ENCODE measurements at places on chromosomes 12 and 14.
A peak's percentile ranks its signal among the peaks of the same experiment; 100 is the strongest.

DNA sequence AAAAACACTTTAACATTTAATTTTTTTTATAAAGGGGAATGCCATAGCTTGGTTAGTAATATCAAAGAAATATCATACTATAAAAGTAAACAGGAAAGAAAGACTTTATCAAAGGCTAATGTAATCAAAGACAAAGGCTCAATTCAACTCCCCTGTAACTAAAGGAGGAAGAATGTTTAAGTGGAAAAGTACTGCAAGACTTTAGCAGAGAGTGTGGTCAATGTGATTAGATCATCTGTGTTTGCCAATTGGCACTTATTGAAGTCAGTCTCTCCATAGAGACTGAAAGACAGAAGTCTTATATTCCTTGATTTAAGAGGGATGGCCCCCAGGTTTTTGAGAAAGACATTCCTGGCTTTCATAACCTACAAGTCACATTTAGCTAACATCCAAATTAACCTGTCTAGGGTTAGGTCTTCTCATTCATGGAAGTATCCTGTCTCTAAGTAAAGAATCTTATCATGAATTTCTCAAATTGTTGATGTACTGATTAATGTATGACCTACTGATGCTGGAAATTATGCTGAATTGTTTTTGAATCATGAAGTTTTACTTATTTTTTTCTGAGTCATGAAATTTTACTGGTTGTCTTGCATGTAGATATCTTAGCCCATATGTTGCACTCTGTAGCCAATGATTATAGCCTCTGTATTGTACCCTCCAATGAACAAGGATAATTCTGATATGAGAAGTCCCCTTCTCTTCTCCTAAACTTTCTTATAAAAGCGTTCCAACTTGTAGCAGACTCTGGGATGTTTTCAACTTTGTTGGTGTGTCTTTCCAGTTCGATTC is 65.4 kb downstream of the ATXN7L3B start:
- peak; percentile 33 for DNase-seq

- no peak for DNase-seq
Measured at GRCh38 chr14:102878970-102879460, 43.4 kb upstream of the AMN start.

DNA sequence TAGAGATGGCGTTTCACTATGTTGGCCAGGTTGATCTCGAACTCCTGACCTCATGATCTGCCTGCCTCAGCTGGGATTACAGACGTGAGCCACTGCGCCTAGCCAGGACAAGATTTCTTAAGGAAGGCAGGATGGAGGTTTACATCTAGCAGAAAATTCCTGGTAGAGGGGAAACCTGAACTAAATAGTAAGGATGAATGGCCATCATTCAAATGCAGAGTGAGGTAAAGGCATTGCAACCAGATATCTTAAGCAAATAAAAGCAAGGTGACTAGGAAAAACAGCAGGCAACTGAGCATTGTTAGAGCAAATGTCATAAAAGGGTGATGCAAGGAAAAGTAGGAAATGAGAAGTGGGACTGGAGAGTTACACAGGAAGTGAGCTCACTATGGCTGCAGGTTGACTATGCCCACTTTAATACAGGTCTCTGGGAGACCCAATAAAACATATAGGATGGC is 133.0 kb downstream of the SOX5 start:
- no peak for DNase-seq

DNA sequence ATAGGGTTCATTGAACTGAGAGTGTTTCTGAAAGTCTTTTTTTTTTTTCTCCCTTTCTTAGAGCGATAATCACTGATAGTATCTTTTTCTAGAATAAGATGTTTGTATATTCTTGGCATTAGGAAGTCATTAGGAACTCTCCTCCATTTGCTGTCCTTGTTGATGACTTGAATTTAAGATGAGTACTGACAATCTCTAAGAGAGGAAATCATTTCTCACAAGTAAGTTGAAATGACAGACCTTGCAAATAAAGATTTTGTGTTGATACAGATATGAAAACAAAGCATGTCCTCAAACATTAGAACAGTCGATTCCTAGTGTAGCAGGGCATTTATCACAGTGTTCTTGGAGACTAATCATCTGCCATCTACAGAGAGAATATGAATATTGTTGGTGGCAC is 458.4 kb upstream of the SYT1 start:
- no peak for DNase-seq

GRCh38 chr12:2637371-2637770 is 157.4 kb upstream of the FKBP4 start:
- no peak for DNase-seq

DNA sequence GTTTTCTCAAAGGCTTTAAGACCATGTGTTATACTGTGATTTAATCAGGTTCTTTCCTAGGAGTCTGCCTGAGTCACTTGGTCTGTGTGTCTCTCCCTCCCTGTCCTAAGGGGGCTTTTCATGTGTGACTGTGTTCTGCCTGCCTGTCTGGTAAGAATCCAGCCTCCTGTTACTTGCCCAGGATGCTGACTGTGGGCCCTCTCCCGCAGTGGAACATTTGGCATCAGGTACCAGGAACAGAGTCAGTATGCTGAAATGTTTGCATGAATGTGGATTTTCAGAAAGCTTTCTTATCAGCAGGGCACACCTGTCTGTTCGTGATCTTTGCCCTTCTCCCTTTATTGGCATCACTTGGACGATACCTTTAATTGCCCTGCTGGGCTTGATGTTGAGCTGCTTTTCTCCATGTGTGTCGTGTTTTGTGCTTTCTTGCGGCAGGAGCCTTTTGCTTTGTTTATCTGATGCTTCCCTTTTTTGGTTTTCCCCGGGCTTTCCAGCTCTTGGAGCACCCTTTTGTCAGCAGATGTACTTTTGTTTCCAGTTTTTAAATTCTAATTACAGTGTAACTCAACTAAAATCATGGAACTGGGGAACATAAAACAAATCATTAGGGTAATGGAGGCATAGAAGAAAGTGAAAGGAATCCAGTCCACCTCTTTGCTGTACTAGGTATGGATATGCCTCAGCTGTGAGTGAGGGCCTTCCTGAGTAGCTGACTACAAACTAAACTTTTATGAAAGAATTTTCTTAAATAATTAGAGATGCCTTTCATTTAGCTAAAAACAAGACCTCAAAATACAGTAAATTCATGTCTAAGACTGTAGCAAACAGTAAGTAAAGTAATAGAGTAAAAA is 72.5 kb downstream of the TRAF3 start:
- DNase-seq: no peak

GRCh38 chr14:63759456-63759855 is 31.6 kb upstream of the SGPP1 start:
- DNase-seq: peak; percentile 31

- DNase-seq: no peak
Measured at GRCh38 chr12:59698600-59698999, 102.8 kb downstream of the SLC16A7 start.
